ENCODE measurements at places on chromosomes 13 and 19.
A peak's percentile ranks its signal among the peaks of the same experiment; 100 is the strongest.

DNA sequence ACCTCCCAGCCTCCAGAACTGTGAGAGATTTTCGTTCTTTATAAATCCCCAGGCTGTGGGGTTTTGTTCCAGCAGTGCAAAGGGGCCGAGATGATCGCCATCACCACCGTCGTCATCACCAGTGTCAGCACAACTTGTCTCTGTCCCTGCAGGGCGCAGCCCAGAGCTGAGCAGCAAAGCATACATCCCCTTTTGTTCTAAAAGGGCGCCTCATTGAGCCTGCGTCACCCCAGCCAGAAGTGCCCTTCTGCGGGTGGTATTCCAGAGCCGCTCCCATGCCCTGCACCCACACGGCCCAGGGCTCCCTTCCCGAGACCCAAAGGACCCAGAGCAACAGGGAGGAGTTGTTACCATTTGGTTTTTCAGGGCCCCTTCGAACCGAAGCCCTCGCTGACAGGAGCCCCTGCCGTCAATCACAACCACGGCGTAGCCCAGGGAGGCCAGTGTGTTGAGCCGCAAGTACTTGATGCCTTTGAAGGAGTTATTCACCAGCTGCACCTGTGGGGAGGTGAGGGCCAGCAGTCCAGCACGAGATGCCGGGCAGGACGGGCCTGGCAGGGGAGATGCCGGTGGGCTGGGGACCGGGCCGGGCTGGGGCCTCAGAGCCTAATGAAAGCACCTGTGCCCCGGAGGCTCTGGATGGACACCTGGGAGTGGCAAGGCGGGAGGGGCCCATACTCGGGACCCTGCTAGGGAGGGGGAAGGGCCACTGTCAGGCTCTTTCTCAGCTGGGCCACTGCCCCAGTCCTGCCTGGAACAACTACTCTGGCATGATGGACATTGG is 14.4 kb upstream of the MYDGF start:
- DNase-seq: no peak

DNA sequence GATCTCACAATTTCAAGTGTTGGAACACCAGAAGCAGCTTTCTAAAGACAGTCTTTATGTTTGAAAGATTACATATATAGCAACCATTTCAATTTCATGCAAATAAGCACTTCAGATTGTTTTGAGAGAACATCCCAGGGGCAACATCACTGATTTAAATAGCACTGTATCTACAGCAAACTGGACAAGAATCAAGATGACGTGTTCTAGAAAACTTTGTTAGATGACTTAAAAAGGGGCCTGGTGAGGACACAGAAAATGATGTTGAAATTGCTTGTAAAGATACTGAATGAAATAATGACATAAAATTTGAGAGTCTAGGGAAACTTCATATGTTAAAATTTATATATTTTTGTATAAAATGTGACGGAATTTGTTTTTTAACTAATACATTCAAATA is 277.1 kb downstream of the KLF12 start:
- DNase-seq: no peak

GRCh38 chr19:38580080-38580479 is 37.7 kb downstream of the MAP4K1 start:
- DNase-seq: no peak

GRCh38 chr19:33900817-33901216 is 104.1 kb downstream of the KCTD15 start:
- DNase-seq: no peak

GRCh38 chr13:32334671-32335070 is 19.4 kb downstream of the BRCA2 start:
- no peak for DNase-seq

DNA sequence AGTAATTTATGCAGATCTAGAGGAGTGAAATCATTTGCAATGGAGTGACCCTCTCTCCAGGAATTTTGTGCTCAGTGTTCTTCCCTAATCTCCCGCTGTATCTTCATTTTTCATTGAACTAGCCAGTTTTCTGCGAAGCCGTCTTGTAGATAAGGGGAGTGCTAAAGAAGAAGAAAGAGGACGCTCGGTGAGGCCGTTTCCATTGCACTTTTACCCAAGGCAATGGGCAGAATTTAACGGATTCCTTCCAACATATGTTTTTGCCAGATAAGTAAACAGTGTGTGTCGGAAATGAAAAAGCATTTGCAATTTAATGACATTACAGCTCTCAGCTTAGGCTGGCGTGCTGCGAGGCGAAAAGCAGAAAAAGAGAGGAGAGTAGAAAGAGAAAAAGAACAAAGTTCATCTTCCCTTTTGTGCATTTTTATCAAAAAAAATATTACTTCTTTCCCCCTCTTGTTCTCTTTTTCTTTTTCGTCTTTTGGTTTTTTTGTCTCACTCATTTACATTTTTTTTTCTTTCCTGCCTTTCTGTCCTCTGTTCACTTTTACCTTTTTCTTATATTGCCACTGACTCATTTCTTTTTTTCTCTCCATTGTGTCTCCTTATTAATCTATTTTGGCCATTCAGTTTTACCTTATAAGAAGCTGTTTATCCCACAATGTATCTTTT is 49.9 kb downstream of the SOX21 start:
- DNase-seq: no peak

GRCh38 chr19:31963746-31964145 is 381.7 kb upstream of the ZNF507 start:
- DNase-seq: no peak

- no peak for DNase-seq
These were observed 43.1 kb downstream of the ZMYM2 start for GRCh38 chr13:20001366-20002190.

DNA sequence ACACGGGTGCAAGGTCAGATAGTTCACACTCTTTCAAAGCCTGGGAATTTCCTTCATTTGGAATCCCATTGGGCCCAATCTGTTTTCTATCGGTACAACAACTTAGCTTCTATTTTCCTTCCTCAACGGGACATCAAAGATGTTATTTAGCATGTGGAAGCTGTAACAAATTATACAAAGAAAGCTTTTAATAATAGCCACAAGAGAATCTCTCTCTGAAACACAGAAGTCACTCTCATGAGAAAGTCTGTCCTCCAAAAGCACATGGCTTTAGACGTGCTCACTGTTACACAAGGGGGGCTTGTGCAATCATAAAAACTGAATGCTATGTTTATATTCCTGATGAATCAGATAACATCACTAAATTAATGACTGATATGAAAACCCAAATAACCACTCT is 28.9 kb upstream of the CYSLTR2 start:
- no peak for DNase-seq

DNA sequence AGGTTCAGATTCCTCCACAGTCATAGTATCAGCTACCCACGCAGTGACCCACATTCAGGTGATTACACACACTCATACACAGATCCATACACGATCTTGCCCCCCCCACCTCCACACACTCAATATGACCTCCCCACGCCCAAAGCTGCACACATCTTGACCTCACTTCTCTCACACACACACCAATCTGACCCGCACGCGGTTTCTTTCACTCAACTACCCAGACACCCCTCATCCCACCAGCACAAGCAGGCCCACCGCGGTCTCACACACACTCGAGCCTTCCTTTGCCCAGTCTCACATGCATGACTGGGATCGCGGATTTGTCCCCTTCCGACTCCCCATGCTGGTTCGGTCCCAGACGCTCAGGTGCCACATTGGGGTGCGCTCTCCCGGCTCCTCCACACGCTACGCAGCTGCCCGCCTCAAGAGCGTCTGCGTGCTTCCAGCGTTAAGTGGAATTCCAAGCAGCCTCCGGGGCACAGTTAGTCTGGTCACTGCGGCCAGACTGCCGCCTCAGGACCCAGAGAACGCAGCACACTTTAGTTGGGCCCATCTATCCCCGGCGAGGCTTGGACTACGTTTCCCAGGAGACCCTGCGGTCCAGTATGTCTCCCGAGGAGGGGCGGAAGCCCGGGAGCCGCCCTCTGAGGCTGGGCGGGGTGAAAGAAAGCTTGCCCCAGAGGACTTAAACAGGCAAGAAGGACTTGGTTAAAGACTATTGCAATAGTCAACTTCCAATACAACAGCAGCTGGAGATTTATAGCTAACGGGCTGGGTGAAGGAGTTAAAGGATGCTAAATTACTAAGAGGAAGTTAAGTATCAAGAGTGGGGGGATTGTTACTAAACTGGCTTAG is 746 bp upstream of the ZNF345 start:
- DNase-seq: peak; percentile 91

DNA sequence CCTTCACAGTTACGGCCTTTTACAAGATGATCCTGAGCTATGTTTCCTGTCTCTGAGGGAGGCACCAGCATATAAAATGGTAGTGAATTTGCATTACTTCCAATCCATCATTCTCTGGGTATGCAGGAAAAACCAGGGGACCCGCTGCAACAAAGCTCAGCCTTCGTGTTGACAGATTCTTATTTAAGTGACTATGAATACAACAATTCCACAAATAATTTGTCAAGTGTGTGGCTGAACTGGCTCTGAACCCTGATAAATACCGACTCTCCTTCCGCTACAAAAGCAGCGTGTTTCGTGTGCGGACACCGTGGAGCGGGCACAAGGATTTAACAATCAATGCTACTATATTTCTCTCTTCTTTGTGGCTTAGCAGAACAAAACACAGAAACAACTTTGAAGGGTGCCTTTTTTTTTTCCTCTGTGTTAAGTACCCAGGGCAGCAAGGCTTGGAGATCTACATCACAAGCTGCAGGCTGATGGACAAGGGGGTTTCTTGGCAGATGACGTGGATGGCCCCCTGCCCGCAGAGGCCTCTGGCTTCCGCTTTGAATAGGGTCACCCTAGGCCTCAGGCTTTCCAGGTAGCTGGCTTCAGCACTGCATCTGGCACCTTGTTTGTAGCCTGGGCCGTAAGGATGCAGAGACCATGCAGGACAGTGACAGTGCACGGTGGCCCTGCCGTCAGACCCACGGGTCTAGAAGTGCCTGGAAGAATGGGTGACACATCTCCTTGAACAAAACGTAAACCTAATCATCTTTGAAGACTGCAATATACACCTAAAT is 280.5 kb upstream of the TSHZ3 start:
- no peak for DNase-seq

- DNase-seq: no peak
These were observed 126.0 kb upstream of the VSTM2B start for GRCh38 chr19:29399804-29400203.

DNA sequence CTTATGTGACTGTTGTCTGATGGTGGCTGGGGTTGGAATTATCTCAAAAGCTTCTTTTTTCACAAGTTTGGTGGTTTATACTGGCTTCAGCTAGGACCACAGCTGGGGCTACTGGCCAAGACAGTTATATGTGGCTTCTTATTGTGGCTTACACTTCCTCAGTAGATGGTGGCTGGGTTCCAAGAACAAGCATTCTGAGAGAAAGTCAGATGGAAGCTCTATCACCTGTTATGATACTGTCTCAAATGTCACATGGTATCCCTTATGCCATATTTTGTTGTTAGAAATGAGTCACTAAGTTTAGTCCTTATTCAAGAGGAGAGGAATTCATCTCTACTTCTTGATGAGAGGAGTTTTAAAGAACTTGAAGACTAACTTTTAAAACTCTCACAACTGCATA is 41.6 kb downstream of the NDFIP2 start:
- DNase-seq: no peak

DNA sequence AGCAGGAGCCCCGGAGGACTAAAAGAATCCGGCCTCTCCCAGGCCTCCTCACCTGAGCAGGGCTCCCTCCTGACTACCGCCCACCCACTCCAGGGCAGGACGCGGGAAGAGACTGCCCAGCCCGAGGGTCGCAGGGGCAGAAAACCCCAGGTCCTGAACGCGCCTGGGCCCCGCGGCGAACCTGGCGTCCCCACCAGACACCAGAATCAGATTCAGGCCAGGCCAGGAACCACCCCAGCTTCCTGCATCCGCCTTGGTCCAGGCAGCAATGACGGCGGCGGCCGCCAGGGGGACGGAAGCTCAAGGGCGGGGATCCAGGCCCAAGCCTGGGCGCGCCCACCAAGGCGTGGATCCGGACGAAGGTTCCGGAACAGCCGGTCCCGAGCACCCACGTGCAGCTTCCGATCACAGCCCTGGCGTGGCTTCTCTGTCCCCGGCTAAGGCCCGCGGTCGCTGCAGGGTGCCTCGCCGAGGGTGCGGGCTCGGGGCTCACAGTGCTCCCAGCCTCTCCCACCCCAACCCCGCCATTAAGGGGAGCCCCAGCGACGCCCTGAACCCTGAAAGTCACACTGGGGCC is 3.6 kb downstream of the LGALS7 start:
- DNase-seq: peak; percentile 95

GRCh38 chr13:107864543-107865317 is 350.6 kb downstream of the LIG4 start:
- no peak for DNase-seq

- DNase-seq: no peak
These were observed 635.4 kb upstream of the ARGLU1 start for GRCh38 chr13:107203146-107203847.

- DNase-seq: no peak
These were observed 26.5 kb downstream of the TUBGCP3 start for GRCh38 chr13:112561478-112561877.

- no peak for DNase-seq
These were observed 156.3 kb upstream of the FNDC3A start for GRCh38 chr13:48819376-48819775.

GRCh38 chr19:43760941-43761340 is 6.2 kb upstream of the SMG9 start:
- DNase-seq: no peak

GRCh38 chr19:3106509-3107141 is 12.5 kb downstream of the GNA11 start:
- no peak for DNase-seq

DNA sequence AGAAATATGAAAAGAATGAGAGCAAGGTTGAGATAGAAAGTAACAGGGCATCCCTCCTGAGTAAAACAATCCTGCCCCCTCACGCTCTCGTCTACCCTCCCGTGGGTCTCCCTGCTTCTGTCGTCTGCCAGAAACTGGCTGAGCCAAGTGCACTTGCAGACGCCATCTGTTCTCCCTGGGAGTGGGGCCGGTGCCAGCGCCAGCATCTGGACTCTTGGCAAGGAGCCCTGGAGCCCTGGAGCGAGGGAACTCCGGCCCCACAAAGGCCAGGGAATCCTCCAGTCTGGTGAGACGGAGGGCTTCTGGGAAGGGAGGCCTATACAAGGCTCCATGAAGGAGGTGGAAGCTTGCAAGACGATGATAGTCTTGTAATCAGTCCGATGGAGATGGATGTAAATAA is 2.3 kb upstream of the TMEM91 start:
- DNase-seq: no peak

DNA sequence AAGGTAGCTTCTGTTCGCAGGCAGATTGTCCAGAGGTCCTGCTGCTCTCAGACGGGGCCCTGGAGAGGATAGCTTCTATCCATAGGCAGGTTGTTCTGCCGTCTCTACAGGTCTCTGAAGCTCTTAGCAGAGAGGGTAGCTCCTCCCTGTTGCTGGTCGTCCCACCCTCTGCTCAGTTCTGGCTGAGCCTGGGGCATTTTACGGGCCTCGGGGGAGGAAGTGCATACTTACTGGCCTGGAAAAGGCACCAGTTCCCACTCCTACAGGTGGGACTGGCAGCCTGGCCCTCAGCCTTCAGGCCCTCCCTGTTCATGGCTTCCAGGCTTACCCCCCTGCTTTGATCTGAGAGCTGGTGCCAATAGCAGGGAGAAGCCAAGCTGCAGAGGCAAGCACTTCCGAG is 42.3 kb downstream of the USPL1 start:
- no peak for DNase-seq

DNA sequence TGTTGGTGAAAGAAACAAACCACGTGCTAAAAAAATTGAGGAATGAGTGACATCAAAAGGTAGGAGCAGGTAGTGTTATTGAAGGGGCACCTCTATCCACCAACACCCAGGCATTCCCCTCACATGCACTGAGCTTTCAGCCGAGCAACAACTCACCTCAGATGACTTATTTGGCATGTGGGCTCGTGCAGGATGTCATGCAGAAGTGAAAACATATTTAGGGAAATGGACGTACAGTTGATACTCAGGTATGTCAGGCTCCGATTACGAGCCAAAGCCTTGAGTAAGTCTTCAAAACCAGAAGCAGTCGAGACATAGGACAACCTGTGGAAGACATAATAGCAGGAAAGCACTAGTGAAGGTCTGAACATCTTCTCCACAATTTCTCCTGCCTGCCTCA is 30.4 kb downstream of the NLRP11 start:
- DNase-seq: peak; percentile 40
